ENCODE measurements at places on chromosomes 7 and 10.

DNA sequence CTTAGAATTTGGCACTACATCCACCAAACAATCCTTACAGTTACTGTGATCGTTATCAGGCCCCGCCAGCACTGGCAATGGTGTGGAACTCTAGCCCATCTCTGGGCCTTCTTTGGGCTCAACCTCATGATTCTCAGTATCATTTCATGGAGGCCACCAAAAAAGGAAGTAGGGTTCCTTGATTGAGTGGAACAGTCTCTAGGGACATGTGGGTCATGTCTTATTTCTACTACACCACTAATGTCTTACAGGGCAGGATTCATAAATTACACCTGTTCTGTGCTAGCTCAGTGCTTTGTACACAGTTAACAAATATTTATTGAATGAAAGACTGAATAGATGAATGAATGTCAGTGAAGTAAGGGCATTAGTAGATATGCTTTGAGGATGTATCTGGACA lies 53.9 kb downstream of the AP3M1 start:
- no peak for DNase-seq

GRCh38 chr10:23158370-23158769 lies 33.7 kb upstream of the PTF1A start:
- DNase-seq: peak; percentile 38

- DNase-seq: no peak
These were observed 83.9 kb downstream of the HECW1 start for GRCh38 chr7:43196379-43196778.

DNA sequence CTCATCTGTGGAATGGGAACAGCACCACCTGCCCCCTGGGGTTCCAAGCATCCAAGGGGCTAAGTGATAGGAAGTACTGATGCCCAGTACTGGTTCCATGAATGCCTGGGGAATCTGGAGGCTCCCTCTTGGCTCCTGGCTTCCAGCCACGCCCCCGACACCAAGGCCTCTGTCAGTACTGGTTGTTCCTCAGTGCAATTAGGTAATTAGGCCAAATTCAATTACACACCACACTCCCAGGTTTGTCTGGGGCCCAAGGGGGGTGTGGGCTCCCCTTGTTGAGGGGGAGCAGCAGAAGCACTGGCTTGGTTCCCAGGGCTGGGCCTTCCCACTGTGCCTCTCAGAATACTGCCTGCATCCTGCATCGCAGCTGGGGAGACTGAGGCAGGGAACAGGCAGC lies 114.4 kb upstream of the PPIF start:
- DNase-seq: no peak

DNA sequence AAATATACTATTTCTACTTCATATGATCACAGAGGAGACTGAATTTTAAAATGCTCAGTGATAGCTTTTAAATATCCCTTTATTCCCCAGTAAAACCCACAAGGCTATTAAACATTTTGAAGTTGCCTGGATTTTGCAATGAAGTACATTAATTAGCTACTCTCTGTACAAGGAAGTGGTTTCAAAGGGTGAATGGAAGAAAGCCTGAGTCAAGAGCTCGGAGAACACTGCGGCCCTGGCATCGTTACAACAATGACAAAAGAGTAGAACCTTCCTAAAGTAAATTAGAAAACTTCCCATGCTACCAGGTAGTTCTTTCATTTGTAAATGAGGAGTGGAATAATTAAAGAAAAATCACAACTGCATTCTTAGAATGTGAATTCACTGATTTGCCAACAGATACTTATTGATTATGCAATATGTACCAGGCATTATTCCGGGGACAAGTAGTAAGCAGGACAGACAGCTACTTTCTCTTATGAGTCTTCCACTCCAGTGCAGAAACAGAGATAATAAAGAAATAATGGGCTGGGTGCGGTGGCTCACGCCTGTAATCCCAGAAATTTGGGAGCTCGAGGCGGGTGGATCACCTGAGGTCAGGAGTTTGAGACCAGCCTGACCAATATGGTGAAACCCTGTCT lies 63.0 kb downstream of the ZNF22 start:
- no peak for DNase-seq

- DNase-seq: no peak
These were observed 6.0 kb downstream of the LDB1 start for GRCh38 chr10:102113956-102114857.

Measured in CD4-positive, alpha-beta T cell treated with Interferon alpha-2 for 1 hour (primary cell).